ENCODE measurements at places on chromosomes 6 and 20. TPM values are rescaled to one million over a fixed set of nuclear protein-coding genes. Genes with fewer than 3 reads are reported as not detected.
A peak's percentile ranks its signal among the peaks of the same experiment; 100 is the strongest.

DNA sequence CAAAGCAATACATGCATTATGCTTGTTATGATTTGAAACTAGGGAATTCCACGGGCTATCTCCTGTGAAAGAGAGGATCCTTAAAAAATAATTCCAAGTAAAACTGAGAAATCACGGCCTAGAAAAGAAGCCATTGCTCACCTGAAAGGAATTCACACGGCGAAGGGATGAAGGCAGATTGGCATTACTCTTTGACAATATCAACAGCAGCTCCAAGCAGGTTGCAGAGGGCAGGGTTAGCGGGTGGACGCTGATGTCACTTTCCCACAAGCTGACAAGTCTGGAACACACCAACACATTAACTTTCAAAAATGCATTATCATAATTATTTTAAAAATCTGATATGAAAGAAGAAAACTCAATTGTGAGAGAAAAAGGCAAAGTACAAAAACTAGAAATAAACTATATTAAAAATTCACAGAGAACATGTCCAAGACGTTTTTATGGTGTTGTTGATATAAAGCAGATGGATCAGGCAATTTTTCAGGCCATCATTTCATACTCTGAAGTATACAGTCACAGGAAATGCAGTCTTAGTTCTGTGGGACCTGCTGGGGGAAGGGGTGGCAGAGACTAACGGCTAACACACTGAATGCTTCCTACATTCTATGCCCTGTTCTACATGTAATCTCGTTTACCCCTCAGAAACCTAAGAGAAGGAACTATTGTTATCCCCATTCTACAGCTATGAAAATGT is 108.3 kb downstream of the UBE3D start:
- DNase-seq, result no peak

CCHCR1 gene
- 130 TPM for total RNA-seq

DNA sequence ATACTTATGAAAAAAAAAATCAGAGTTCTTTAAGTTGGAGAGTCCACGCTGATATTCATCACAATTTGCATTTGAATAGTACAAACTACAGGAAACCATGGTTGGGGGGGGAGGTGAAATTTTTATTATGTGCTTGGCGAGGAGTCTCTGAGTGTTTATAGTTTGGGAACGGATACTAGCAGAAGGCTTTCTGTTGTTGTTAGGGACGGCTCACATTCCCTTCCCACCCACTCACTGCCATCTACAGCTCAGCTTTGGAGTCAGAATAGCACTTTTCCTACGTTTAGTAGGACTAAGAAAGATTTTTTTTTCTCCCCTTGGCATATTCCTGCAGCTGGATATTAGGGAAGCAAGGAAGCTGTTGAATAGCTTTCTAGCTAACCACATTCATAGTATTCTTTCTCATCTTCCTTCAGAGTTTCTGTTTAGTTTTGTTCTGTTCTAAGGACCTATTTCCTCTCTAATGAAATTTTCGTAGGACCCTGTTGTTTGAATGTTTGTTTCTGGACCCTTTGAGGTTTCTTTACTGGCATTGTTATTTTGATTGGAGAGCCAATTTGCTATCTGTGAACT is 235.1 kb upstream of the ZNF217 start:
- peak; percentile 81 for DNase-seq

- DNase-seq, result peak; percentile 53
Observed at GRCh38 chr20:36606158-36607066, 833 bp downstream of the RAB5IF start.

GRCh38 chr6:118581489-118581959 is 33.4 kb downstream of the PLN start:
- no peak for DNase-seq

DNA sequence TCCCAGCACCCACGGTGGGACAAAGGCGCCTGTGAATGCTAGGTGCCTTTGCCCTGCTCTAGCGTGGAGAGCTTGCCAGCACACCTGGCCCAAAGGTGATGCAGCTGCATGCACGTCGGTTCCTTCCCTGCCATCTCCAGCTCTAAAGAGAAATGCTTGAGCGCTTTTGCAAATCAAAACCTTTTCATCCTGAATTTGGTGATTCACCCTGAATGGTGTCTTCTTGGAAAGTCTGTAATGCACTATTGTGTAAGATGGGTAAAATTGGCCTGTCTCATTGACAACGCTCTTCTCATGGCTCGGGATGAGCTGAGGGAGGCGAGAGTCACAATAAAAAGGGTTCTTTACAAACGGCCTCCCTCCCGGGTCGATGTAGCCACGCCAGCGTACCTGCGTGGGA is 103.1 kb upstream of the ID4 start:
- no peak for DNase-seq

GRCh38 chr6:170174124-170174770 is 116.6 kb downstream of the DLL1 start:
- no peak for DNase-seq

TRIM38 gene
- 6.7 TPM for total RNA-seq

RBBP8NL gene
- total RNA-seq, result not detected

- no peak for DNase-seq
Observed at GRCh38 chr6:63441266-63441956, 121.6 kb upstream of the LGSN start.

GRCh38 chr6:11589261-11589660 is 51.7 kb downstream of the TMEM170B start:
- DNase-seq, result no peak

BAK1 gene
- total RNA-seq, result 101 TPM

CST7 gene
- not detected for total RNA-seq

YTHDF1 gene
- 26.9 TPM for total RNA-seq

- no peak for DNase-seq
Observed at GRCh38 chr6:152648105-152648504, 10.9 kb upstream of the SYNE1 start.

GRCh38 chr6:46251583-46252339 is 81.0 kb upstream of the ENPP5 start:
- DNase-seq, result no peak

DNA sequence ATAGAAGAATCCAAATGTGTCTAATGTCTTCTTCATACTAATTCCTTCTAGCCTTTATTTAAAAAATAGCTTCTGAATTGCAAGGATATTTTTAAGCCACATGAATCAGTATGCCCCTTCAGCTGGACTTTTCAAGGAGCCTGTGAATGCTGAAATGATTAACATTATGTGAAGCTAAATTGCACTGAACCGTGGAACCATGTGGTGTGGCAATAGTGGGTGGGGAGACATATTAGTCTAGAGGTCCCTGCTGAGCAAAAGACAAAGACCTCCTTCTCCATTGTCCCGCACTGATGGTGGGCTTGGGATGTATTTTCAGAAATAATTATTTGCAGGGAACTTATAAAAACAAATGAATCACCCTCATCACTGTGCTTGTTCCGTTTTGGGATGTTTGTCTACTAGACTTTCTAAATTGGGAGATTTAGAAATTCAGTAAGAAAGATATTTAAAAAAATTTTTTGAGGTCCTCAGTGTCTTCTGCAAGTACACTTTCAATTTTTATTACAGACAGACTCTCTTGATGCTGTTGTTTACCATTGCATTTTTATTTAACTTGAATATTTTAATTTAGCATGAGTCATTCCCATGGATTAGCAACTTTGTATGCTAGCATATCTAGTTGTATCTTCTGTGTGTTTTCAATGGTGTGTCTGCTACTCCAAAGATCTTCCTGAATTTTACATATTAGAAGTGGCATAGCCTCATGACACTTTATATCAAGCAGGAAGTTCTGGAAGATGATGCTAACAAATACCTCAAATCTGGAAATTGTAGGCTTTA is 238.1 kb downstream of the LAMA2 start:
- DNase-seq, result peak; percentile 53

- no peak for DNase-seq
Observed at GRCh38 chr6:22536122-22536521, 33.2 kb upstream of the HDGFL1 start.
